ENCODE measurements at places on chromosomes 7 and 10.

DNA sequence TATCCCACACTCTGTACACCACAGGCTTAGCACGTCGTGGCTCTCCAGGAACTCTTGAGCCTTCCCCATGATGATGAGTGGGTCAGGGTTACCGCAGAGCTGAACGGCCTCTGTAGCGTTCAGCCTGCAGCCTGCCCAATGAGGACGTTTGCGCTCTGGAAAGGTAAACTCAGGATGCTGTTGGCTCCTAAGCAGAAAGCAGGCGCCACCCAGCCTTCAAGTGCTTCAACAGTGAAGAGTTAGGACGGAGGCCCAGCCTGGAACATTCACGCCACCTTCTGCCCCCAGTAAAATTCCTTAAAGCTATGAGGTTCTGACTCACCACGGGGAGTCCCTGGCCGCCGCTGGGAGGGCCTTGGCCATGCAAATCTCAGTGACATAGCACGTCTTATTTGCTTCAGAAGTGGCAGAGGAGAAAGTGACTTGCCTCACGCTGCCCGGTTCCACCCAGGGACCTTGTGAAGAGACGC lies 161.5 kb upstream of the SH2B2 start:
- DNase-seq, result no peak

GRCh38 chr10:127117125-127117524 lies 79.3 kb downstream of the INSYN2A start:
- DNase-seq, result no peak

- no peak for DNase-seq
Measured at GRCh38 chr7:37287131-37287855, 161.4 kb downstream of the ELMO1 start.

- no peak for DNase-seq
Measured at GRCh38 chr7:115971506-115971905, 59.1 kb downstream of the TFEC start.

- no peak for DNase-seq
Measured at GRCh38 chr7:114426382-114426781, 11.8 kb downstream of the FOXP2 start.

DNA sequence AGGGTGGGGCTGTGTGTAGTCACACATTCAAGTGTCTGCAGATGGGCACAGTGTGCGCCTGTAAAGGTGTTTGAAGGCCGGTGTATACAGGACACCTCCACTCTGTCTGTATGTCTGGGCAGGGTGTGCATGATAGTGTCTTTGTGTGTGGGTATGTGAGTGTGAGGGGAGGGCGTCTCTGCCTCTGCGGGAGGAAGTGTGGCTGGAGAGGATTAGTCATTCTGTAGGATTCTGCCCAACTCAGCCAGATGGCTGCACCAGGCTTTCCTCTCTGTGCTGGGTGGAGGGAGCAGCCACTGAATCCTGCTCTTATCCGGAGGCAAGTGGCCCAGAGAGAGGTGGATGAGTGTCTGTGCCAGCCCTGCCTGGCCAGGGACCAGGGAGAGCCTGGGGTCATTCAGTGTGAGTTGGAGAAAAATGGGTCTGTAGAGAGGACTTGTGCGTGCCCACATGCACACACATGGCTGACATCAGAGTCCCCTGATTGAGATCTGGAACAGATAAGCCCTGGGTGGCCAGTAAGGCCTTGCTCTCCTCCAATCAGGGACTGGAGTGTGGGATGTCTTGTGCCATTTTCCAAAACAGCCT lies 1.7 kb downstream of the SFXN3 start:
- DNase-seq, result no peak

GRCh38 chr7:100407285-100408180 lies 21.0 kb downstream of the ZCWPW1 start:
- no peak for DNase-seq

DNA sequence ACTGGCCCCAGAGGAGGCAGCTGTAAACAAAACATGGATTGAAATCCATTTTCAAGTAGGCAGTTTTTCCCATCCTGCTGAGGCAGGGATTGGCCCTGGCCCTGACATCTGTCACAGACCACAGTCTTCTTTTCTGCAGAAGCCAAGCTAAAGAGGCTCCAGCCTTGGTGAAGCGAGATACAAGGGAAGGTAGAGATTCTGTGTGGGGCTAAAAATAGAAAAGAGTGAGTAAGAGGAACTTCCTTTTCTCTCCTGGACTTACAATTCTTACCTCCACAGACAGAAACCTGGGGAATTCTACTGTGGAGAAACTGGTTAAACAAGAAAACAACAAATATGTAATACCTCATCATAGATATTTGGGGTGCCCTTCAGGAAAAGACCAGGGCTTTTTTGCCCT lies 624.8 kb upstream of the FZD8 start:
- DNase-seq, result no peak

DNA sequence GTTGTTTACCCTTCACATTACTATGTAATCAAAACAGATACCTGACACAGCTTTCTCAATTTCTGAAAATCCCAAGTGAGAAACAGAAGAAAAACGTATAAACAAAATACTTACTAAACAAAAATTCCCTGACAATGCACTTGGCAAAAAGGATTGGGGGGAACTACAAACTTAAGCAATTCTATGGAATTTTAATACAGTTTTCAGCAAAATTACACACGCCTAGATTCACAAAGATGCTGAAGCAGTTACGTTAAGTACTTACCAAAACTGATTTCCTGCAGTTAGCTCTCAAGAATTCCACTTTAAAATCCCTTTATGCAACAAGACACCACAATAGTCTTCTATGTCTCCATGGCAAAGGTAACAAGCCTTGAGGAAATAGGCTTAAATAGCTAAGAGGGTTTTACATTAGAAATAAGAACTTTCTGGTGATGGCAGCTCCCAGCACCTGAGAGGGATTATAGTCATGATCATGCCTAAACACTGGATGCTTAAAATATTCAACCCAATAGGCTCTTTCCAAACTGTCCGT lies 10.8 kb downstream of the TOMM7 start:
- DNase-seq, result no peak

DNA sequence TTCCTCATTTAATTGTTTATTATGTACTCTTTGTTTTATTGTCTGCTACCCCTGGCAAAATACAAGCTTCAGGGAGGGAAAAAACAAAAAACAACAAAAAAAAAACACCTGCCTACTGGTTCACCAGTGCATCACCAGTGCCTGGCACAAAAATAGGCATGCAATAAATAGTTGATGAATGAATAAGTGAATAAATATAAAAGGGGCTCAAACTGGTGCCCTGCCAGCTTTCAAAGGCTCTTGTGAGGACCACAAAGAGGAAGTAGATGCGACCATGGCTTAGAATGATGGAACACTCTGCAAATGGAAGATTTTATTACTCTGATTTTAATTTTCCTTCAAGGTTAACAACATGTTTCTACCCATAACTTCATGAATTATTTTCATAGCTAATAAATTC lies 213.0 kb upstream of the INHBA start:
- no peak for DNase-seq

GRCh38 chr10:100009793-100010676 lies at the start of gene DNMBP:
Gene DNMBP (minus strand): TSS chr10:100009947. CDS start chr10:99972124, 37,823 bp downstream.
- DNase-seq, result peak; percentile 70

DNA sequence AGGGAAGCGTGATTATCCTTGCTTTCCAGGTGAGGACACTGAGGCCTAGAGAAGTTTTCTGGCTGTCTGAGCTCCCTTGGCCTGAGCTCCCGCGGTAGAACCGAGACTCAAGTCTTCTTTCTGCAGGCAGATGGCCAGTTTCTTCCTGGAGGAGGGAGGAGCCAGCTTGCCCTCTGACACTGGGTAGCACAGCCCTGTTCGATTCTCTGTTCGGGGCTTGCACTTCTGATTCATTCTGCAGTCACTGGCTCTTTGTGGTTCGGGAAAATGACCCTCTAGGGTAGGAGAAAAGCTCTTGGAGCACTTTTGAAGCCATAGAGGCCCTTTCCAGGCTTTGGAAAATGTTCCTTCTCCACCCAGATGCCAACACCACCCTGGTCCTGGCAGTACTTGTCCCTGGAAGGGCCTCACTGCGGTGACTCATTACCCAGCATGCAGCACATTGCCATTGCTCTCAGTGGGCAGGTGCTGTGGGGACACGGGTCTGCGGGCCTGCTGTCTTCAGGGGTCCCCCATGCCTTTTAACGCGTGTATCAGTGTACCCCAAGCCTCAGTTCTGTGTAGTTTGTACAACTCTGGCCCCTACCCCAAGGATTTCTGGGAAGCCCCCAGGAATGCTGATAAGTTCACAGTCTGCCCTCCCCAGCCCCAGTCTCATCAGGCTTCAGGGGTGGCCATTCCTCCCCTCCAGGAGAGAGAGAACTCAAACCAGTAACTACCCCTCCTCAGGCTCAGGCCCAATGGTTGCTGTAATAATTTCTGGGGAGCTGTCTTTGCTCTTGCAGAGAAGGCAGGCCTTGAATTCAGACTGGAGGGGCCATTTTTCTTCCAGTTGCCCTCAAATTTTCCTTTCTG lies 11.9 kb downstream of the CHST3 start:
- no peak for DNase-seq

DNA sequence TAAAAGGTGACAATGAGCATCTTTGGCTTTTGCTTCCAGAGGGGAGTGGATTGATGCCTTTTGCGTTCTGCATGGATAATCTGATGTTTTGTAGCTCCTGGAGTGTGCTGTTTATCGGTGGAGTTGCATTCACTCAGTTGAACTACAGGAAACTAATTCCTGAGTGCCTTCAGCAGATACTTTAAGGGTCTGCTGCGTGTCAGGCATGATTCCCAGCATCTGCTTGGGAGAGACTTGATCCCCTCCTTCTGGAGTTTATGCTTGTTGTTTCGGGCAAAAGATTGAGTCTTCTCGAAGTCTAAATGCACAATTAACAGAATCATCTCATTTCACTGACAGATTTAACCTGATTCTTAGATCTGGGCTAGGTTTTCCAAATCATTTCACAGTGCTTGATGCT lies 46.2 kb downstream of the CELF2 start:
- no peak for DNase-seq

DNA sequence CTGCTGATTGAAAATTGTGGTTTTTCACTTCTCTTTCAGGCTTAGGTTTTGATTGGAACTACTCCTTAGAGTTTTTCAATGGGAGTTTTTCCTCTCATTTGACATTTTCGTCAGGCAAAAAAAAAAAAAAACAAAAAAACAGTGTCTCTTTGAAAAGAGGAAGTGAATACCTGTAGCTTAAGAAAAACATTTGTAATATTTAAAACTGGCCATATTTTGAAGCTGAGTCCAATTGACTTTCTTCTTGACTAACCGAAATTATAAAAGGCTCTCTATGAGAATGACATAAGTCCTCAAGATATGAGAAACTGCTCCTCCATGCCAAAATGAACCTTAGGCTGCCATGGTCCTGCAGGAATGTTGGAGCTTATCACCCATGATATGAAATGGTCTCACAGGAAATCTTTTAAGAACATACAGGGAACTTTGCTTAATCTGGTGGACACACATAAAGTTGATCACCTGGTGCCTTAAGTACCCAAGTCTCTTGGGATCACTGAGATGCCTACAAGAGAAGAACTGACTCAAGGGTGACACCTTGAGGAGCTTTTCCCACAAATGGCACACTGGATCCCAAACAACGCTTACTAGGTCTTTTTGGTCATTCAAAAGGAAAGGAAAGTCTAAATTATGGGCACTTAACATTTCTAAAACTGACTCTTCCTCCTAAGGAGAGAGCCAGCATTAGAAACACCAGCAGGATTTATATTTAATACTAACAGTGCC lies 263.4 kb downstream of the CDC14C start:
- DNase-seq, result no peak

DNA sequence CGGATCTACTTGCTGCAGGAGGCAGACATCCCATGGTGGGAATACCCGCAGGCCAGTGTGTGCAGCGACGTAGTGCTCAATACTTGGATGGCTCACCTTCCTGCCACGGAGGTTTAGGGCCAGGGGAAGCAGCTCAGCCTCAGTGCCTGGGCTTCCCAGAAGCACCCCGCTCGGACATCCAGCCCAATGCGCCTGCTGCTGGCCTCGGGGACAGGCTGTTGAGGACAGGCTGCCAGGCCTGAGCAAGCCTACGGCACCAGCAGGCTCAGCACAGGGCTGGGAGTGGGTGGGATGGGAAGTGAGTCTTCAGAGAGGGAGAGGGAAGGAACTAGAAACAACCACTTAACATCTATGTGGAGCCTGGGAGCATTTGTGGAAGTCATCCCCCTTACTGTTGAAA lies 441.3 kb upstream of the MGMT start:
- DNase-seq, result no peak

DNA sequence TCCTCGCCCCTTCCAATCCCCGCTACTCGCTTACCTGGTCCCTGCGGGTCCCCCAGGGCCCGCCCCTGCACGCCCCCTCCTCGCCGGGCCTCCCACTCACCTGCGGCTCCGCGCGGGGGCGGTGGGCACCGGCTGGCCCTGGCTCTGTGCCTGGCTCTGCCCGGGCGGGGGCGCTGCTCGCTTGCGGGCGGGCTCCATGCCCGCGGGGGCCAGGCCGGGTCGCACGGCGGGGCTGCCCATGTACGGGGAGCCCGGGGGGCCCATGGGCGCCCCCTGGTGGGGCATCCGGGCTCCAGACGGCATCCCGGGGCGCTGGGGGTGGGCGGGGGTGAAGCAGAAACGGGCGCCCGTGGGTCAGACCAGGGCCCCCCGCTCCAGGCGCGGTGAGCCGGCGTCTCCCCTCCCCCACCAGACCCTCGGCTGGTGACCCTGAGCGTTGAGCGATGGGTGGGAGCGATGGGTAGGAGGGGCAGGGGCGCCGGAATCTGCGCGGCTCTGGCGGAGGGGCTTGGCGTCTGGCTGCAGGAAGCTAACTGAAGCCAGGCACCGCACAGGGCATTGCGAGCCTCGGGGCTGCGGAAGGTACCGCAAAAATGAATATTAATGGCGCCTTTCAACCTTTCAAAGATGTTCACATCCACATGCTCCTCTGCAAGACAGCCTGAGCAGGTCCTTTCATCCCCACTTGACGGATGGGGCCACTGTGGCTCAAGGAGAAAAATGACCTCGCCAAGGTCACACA lies 3.0 kb downstream of the SMARCD3 start:
- DNase-seq, result peak; percentile 32
